ENCODE measurements at places on chromosomes 3 and 15. TPM values are rescaled to one million over a fixed set of nuclear protein-coding genes. Genes with fewer than 3 reads are reported as not detected.

The ZBED2 gene
- 0.35 TPM for total RNA-seq

- no peaks in the 10 kb centered on the region for H3K27me3 ChIP-seq
- DNase-seq: peak; percentile 11
- peaks cover 4% of the 10 kb centered on the region for H3K36me3 ChIP-seq
- no peak overlapping the region for H3K27ac ChIP-seq
Measured at GRCh38 chr3:101351829-101352228, 31.5 kb upstream of the IMPG2 start.

GRCh38 chr3:52495777-52496602, 852 bp downstream of the STAB1 start:
- DNase-seq: no peak
- H3K4me3 ChIP-seq: no peak overlapping the region
- H3K36me3 ChIP-seq: peaks cover 12% of the 10 kb centered on the region
- H3K4me1 ChIP-seq: no peaks in the 10 kb centered on the region
- H3K27me3 ChIP-seq: no peaks in the 10 kb centered on the region

GRCh38 chr3:183252973-183253527, at the start of gene B3GNT5:
TSS of gene B3GNT5 (plus strand) at chr3:183253253. CDS start at chr3:183269799, 16,546 bp downstream.
- H3K36me3 ChIP-seq: peaks cover 7% of the 10 kb centered on the region
- H3K4me3 ChIP-seq: peak within 1 kb of the TSS; percentile 89
- H3K27ac ChIP-seq: peak within 1 kb of the TSS; percentile 88

DNA sequence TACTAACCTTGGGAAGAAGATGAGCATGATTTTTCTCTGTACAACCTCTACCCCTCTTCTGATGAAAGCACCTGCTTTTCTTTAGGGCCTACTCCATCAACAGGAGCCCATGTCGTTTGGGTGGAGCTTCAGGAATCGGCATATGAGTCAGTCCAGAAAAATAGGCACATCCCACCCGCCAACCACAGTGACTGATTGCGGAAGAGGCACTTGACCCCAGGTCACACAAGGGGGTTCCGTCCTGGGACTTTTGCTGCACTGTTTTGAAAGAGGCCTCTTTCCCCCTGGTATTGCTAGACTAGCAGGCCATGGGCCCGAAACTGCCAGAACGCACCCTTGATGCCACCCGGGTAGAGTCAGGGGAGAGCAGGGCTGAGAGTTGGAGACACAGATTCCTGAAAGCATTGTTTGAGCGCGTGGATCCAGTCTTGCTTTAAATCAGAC, 19.3 kb upstream of the NRROS start:
- no peak overlapping the region for H3K4me3 ChIP-seq
- no peak for DNase-seq
- no peaks in the 10 kb centered on the region for H3K36me3 ChIP-seq
- H3K27ac ChIP-seq: no peak overlapping the region

DNA sequence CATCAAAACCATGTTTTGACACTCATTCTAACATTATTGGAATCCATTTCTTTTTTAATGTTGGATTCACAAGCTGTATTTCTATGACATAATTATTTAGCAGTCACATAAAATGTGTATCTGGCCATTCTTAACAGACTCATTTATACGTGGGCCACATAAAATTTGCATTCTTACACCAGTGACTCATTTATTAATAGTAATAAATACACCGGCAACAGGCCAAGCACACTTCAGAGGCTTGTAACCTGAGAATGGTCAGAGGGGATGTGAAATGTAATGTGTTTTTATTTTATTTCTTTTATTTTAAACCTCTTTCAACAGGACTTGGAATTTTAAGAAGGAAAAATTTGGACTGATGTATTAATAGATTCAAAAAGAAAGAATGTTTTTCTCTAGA, 384.9 kb upstream of the RARB start:
- H3K4me1 ChIP-seq: no peaks in the 10 kb centered on the region
- H3K27me3 ChIP-seq: no peaks in the 10 kb centered on the region
- no peak overlapping the region for H3K27ac ChIP-seq
- no peak for DNase-seq
- no peak overlapping the region for H3K4me3 ChIP-seq

DNA sequence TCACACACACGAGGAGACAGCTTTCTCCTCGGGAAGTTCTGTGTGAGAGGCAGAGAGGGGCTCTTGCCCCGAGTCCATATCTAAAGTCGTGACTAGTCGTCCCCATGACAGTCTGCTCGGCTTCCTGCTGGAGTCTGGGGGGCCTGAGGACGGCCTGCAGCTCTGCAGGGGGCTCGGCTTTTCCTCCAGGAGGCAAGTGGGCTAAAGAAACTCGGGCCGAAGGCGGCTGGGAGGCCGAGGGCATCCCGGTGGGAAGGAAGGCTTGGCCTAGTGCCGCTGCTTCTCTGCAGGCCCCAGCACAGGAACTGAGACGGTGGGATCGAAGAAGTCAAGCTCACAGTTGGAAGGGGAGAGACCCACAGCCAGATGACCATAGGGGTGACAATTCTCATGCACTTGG, 25.4 kb upstream of the PIGZ start:
- no peaks in the 10 kb centered on the region for H3K27me3 ChIP-seq
- no peaks in the 10 kb centered on the region for H3K4me1 ChIP-seq
- no peaks in the 10 kb centered on the region for H3K36me3 ChIP-seq
- no peak overlapping the region for H3K4me3 ChIP-seq
- no peak overlapping the region for H3K27ac ChIP-seq

Measured in PC-3 (cell line).